Lung microvascular endothelial cell (primary cell): ENCODE measurements at places on chromosomes 3 and 15. TPM values are rescaled to one million over a fixed set of nuclear protein-coding genes. Genes with fewer than 3 reads are reported as not detected.
A peak's percentile ranks its signal among the peaks of the same experiment; 100 is the strongest.

The BTLA gene
- total RNA-seq = not detected in 2 replicates

GRCh38 chr15:88912500-88912921, 668 bp downstream of the MFGE8 start:
- DNase-seq = peak; percentile 28

- DNase-seq = no peak
Observed at GRCh38 chr3:56942523-56942922, 117.9 kb upstream of the SPATA12 start.

The LSAMP gene
- not detected in 2 replicates for total RNA-seq

The ACKR2 gene
- total RNA-seq = 4.8 and 71.4 TPM in 2 replicates

The CHRM5 gene
- 0.20 and 0.22 TPM in 2 replicates for total RNA-seq

DNA sequence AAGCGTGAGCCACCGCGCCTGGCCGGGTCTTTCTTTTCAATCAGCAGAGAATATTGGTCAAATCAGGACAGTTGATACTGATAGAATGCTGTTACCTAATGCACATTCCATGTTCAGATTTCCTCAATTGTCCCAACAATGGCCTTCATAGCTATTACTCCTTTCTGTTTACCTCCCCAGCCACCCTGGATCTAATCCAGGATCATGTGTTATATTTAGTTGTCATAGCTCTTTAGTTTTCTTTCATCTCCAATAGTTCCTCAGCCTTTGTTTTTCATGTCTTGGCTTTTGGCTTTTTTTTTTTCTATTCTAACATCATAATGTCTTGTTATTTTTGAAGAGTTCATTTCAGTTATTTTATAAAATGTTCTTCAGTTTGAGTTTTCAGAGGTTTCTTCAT, 14.6 kb downstream of the USP3 start:
- peak; percentile 31 for DNase-seq

GRCh38 chr15:89070197-89071124, 17.8 kb upstream of the ABHD2 start:
- no peak for DNase-seq

DNA sequence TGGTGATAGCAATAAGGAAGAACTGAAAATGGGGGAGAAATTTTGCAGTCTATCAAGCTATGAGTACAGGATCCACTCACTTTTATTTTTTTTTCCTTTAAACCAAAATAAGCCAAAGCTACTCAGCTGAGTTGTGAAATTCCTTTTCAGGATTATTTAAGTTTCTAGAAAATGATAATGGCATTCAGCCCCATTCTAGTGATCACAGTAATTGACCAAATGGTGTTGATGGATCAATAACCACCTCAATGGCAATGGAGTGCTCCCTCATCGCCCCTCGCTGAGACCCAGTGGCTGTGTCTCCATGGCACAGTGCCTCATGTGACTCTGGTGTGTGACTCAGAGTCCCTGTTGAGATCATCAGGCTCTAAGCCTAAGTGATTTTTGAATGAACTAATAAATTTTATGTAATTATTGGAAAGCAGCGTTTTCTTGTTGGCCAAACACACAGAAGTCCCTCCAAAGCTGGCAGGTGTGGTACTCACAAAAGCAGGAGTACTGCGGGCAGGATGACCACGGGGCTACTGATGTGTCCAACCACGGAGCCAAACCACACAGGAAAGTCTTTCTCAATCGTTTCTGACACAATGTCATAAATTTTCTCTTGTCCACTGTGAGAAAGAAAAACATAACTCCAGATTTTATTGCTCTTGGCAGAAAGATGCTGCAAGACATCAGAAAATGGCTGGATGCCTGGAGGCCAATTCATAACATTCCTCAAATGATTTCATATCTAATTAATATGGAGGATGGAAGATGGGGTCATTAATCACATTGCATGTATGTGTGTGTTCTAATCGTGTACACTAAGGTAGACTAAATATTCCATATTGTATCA, 14.4 kb upstream of the STARD5 start:
- DNase-seq = peak; percentile 66

DNA sequence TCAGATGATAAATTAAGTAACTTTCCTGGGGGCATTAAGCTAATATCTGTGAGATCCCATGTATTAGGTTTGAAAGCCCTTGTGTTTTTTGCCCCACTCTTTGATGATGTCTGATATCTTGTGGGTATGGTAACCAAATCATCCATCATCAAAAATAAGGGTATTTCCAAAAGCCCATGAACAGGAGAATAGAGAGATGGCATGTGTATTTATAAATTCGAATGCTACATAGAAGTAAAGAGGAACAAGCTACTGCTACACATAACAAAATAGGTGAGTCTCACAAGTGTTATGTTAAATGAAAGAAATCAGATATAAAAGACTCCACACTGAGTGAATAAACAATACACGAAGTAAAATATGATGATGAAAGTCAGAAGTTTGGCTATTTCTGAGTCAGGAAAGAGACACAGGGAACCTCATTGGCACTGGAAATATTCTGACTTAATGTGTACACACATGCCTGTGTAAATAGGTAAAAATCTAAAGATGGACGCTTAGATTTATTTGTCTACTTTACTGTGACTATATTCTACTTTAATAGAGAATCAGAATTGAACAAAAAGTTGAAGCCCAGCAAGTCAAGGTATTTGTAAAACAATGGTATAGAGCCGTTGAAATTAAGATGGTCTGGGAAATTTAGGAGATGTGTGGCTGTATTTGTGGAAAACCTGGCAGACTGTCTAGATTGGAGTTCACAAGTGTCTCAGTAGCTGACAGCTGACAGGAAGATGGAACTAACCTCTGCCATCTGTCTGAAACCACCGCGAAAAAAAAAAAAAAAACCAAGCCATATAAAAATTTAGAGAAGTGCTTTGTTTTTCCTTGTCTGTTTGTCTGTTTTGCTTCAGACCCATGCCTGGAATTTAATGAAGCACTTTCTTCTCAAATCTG, 111.0 kb upstream of the TGFBR2 start:
- peak; percentile 69 for DNase-seq
